Uterus (tissue), 4 donors: ENCODE measurements at places on chromosomes 3 and 15. TPM values are rescaled to one million over a fixed set of nuclear protein-coding genes. Genes with fewer than 3 reads are reported as not detected.

- H3K36me3 ChIP-seq, result no peaks in the 10 kb centered on the region
- DNase-seq, result no peak
- H3K4me3 ChIP-seq, result no peak overlapping the region
- no peaks in the 10 kb centered on the region for H3K4me1 ChIP-seq
These were observed 436.2 kb downstream of the OCA2 start for GRCh38 chr15:27662892-27663291.

- no peak for DNase-seq
- no peak overlapping the region for H3K4me3 ChIP-seq
- H3K27me3 ChIP-seq, result no peaks in the 10 kb centered on the region
- H3K27ac ChIP-seq, result peak overlapping the region; percentile 74
- peaks cover 9% of the 10 kb centered on the region for H3K4me1 ChIP-seq
- H3K36me3 ChIP-seq, result no peaks in the 10 kb centered on the region
These were observed 56.1 kb upstream of the TRAK1 start for GRCh38 chr3:42035007-42035406.

DNA sequence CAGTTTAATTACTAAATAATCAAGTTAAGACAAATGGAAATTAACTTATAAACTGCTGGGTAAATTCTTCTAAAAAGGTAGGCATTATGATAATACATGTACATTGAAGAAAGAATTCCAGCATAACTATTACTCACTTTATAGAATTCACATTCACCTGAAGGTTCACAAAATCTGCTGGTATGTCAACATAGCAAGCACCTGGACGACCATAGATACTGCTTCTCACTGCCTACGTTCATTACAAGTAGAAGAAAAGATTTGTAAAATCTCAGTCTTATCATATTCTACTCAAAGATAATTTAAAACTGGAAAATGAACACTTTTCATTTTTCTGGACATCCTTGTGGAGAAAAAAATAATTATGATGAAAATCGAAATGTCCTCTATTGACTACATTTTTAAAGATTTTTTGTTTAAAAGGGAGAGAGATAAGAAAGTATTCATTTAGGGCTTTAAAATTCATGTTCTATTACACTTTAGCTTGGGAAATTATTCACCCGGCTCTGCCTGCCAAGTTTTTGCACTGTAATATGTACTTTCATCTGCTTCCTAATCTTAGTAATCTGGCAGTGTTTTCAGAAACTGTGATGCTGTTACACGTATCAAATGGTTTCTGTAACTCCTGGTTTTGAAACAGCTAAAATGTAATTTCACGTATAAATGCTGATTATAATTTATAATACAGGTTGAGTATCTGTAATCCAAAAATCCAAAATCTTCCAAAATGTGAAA lies 16.1 kb downstream of the HACL1 start:
- no peak overlapping the region for H3K4me3 ChIP-seq
- no peaks in the 10 kb centered on the region for H3K27me3 ChIP-seq
- no peak overlapping the region for H3K27ac ChIP-seq
- no peaks in the 10 kb centered on the region for H3K36me3 ChIP-seq

GRCh38 chr3:127699416-127700300 lies 26.9 kb downstream of the ABTB1 start:
- peaks cover 10% of the 10 kb centered on the region for H3K4me1 ChIP-seq
- H3K27ac ChIP-seq, result peak overlapping the region; percentile 15
- no peak overlapping the region for H3K4me3 ChIP-seq

- no peaks in the 10 kb centered on the region for H3K36me3 ChIP-seq
- H3K4me3 ChIP-seq, result no peak overlapping the region
- no peaks in the 10 kb centered on the region for H3K27me3 ChIP-seq
These were observed 27.6 kb upstream of the P2RY13 start for GRCh38 chr3:151356794-151357462.

GRCh38 chr3:45612918-45613602 lies 18.5 kb downstream of the LIMD1 start:
- no peaks in the 10 kb centered on the region for H3K36me3 ChIP-seq
- H3K4me1 ChIP-seq, result peaks cover 9% of the 10 kb centered on the region
- H3K27ac ChIP-seq, result no peak overlapping the region
- no peaks in the 10 kb centered on the region for H3K27me3 ChIP-seq

DNA sequence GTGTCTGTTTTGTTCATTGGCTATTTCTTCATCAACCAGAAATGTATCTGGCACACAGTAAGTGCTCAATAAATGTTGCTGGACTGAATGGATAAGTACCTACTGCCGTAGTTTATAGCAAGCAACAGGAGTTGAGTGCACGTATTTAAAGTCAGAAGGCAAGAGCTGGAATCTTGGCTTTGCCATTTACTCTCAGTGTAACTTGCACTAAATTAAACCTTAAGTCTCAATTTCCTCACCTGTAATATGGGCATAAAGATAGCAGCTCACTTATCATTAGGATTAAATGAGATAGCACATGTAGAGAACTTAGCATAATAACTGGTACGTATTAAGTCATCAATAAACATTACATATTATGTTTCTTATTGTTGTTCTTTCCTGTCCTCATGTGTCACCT lies 13.0 kb upstream of the FAM174B start:
- H3K4me1 ChIP-seq, result no peaks in the 10 kb centered on the region
- DNase-seq, result no peak
- H3K27me3 ChIP-seq, result no peaks in the 10 kb centered on the region
- no peak overlapping the region for H3K27ac ChIP-seq
- H3K36me3 ChIP-seq, result no peaks in the 10 kb centered on the region

DNA sequence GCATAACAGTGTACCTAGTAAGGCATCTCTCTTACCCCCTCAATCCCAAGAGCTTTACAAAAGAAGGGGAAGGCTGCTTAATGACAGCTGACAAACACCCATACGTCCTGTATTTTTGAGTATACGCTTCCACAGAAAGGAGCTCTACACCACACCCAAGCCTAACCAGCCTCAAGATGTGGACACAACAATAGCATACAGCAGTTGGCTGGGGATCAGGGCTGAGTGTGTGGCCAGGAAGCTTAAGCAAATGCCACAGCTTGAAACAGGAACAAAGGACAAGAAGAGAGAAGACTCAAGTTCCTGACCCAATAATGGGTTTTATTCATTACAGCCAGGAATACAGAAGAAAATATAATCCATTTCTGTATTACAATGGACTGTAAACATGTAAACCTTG lies 6.9 kb downstream of the HEXA start:
- DNase-seq, result no peak
- H3K4me3 ChIP-seq, result no peak overlapping the region
- no peaks in the 10 kb centered on the region for H3K27me3 ChIP-seq
- no peak overlapping the region for H3K27ac ChIP-seq

The AGBL1 gene
- total RNA-seq, result not detected

The FBXW12 gene
- 0.37 TPM for total RNA-seq

The SNX22 gene
- not detected for total RNA-seq
